NCI-H2171 (cell line): ENCODE measurements at places on chromosomes 1 and 21.

GRCh38 chr1:41161846-41162245, 80.3 kb downstream of the SCMH1 start:
- DNase-seq: peak; percentile 78

- no peak for DNase-seq
These were observed 157.0 kb upstream of the COA6 start for GRCh38 chr1:234216116-234216703.

DNA sequence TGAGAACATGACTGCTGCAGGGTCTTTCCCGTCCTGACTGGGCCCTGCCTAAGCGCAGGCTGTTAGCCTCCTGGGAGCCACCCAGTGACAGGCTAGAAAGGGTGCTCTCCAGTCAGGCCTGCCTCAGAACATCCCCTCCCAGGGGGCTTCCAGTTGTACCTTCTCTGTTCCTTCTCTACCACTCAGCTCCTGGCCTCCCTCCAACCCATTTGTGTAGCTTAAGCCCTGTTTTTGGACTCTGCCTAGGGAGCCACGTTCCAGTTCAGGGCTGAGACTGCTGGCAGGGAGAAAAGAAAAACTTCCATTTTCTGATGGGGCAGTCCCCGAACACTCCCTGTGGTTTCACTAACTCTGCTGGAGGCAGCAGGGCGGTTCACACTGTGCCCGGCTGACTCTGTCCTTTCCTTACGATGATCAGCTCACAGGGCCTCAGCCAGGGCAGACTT, 15.3 kb upstream of the POU3F1 start:
- no peak for DNase-seq

DNA sequence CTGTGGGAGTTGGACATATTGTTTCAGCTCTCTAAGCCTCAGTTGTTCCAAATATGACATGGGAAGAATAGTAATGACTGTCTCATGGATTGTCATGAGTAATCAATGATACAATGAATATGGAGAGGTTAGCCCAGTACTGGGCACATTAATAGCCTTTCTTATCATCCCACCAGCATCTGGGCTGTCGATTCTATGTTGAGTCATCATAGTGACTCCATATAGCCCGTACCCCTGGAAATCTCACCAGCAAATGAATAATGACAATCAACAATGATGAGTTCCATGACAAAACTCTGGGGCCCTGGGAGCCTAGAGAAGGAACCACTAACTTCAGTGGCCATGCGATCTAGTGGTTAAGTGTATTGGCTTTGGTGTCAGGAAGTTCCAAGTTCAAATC, 39.7 kb upstream of the GJB5 start:
- DNase-seq: no peak

DNA sequence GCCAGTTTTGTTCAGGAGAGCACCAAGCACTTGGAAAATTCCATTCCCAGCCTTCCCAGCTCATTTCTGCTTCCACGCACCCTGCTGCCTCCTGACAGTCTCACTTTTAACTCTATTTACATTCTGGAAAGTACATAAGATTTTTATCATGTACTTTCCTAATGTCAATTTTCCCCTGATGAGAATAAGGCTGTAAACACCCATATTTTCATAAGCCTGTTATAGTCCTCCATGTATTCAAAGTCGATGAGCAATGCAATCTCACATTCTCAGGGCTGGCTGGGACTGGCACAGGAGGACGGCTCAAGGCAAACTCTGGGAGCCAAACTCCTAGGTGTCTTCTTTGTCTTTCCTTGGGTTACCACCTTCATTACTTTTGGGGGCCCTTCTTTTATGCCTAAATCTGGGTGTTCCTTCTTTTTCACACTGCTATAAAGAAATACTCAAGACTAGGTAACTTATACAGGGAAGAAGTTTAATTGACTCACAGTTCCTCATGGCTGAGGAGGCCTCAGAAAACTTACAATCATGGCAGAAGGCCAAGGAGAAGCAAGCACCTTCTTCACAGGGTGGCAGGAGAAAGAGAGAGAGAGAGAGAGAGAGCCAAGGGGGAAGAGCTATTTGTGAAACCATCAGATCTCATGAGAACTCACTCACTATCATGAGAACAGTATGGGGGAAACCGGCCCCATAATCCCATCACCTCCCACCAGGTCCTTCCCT, 94.6 kb downstream of the IGSF21 start:
- DNase-seq: no peak

DNA sequence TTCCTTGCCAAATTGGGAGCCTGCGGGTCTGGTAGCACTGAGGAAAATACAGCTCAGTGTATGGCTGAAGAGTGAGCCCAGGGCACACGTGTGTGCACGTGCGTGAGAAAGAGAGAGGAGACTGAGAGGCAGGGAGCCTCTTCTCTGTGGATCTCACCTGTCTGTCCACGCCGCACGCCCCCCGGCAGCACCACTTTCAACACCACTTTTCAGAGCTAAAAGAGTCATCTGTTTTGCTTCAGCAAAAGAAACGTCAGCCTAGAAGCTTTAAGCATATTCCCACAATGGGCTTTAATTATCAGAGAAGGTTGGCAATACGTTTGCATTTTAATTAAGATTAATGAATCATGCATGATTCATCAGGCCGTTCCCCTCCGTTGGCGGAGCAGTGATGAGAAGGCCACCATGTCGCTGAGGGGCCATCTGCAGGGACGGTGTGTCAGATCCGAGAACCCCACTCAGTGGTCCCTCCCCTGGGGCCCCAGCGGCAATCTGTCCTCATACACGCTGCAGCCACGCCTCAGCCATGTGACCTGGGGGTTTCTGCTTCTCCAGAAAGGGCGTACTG, 56.8 kb downstream of the SIK1 start:
- peak; percentile 24 for DNase-seq

GRCh38 chr1:209490013-209490412, 93.5 kb upstream of the CAMK1G start:
- DNase-seq: no peak

DNA sequence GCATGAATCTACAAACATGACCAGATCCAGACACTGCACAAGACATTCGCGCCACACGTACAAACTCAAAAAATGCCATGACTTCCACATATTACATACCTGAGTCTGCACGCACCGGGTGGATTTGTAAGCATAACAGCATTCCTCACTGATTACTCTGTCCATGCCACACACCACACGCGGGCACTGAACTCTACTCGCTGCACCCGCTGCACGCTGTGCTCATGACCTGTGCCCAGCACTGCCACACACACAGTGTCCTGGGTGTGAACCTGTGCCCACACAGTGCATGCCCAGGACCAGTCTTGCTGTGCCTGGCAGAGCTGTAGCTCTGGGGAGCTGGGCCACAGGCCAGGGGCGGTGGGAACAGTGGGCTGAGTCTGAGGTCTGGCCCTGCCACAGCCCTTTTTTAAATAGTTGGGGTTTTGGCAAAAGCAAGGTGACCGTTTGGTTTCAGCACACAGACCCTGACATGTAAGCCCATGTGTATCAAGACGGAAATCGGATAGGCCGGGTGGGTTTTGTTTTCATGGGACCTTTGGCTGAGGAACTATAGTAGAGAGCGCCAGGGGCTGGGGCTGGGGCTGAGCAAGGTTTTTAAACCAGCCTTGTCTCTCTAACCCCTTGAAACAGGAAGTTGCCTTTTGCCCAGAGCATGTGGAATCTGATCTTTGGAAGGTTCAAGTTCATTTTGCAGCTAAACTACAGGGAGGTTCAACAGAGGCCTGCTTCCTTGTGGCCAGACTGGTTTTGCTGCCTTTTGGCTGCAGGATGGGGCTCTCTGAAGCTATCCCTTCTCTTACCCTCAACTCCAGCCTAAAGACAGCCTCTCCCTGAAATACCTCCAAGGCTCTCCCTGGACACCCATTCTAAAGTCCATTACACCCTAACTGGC, 12.3 kb upstream of the GOLT1A start:
- DNase-seq: no peak

GRCh38 chr21:37159053-37159776, 86.2 kb downstream of the TTC3 start:
- DNase-seq: no peak

GRCh38 chr1:93976711-93977597, 67.7 kb upstream of the GCLM start:
- DNase-seq: no peak

- no peak for DNase-seq
These were observed 685.3 kb upstream of the ADGRL2 start for GRCh38 chr1:81115422-81115821.

- DNase-seq: peak; percentile 85
These were observed 645 bp downstream of the IVNS1ABP start for GRCh38 chr1:185316163-185317033.

- DNase-seq: no peak
These were observed 925 bp upstream of the ARHGEF10L start for GRCh38 chr1:17538428-17539117.

- DNase-seq: no peak
These were observed 8.3 kb downstream of the LIN28A start for GRCh38 chr1:26418865-26419349.

- no peak for DNase-seq
These were observed 73.3 kb upstream of the FMO3 start for GRCh38 chr1:171017426-171017825.

DNA sequence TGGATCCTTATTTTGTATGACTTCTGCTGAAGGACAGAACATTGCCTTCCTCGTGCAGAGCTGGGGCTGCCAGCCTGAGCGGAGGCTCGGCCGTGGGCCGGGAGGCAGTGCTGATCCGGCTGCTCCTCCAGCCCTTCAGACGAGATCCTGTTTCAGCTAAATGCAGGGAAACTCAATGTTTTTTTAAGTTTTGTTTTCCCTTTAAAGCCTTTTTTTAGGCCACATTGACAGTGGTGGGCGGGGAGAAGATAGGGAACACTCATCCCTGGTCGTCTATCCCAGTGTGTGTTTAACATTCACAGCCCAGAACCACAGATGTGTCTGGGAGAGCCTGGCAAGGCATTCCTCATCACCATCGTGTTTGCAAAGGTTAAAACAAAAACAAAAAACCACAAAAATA, 27.5 kb upstream of the KDM4A start:
- DNase-seq: no peak

DNA sequence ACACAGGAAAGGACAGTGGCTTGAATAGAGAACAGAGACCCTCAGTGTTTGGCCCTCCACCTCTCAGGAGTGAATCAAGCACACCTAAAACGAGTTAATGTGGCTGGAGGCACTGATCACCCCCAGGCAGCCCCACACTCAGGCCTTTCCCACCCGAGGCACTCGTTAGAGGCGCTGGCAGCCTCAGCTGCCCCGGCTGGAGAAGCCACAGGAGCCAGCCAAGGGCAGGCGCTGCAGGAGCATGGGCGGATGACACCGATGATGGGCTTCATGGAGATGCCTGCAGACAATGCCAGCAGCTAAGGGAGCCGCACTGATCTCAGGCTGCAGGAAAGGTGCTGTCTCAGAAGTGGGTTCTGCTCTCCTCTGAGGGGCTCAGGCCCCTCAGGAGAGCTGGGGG, 24.1 kb upstream of the ABCG1 start:
- DNase-seq: no peak

GRCh38 chr1:210686841-210687240, 358.1 kb downstream of the HHAT start:
- DNase-seq: no peak

- no peak for DNase-seq
These were observed 276.7 kb downstream of the PTPRC start for GRCh38 chr1:198915327-198916231.

DNA sequence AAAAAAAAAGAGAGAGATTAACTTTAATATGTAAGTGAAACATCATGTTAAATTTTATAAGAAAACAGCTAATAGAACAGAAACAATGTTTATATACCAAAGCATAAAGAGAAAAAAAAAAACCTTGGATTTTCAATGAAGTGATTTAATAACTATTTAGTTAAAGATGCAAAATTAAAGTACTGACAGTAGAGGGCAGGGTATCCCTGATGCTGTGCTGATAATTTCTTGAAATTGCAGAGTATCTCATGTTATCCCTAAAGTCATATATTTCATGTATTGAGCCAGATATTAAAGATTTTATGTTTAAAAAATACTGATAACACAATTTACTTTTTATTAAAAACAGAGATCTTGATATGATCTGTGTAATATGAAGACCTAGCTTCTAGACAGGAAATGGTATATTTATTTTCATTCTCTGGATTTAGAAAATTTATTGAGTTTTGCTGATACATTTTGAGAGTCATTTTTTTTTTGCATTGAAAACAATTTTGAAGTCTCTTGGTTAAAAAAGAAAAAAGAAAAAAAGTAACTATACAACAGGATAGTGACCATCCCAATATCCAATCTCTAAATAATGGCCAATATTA, 273.2 kb downstream of the USP25 start:
- DNase-seq: no peak

DNA sequence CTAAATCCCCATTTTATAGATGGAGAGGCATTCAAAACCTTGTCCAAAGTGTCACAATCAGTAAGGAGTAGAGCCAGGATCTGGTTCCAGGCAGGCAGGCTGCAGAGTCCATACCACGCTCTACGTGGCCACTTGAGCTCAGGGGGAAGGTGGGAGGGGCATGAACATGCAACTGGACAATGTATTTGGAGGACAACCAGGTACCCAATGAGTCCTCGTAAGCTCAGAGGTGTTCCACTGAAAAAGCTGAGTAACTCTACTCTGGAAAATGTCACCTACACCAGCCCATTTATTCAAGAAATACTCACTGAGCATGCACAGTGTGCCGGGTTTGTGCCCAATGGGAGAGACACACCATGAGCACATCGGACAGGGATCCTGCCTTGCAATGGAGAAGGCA, 11.2 kb upstream of the GUCA2B start:
- no peak for DNase-seq

DNA sequence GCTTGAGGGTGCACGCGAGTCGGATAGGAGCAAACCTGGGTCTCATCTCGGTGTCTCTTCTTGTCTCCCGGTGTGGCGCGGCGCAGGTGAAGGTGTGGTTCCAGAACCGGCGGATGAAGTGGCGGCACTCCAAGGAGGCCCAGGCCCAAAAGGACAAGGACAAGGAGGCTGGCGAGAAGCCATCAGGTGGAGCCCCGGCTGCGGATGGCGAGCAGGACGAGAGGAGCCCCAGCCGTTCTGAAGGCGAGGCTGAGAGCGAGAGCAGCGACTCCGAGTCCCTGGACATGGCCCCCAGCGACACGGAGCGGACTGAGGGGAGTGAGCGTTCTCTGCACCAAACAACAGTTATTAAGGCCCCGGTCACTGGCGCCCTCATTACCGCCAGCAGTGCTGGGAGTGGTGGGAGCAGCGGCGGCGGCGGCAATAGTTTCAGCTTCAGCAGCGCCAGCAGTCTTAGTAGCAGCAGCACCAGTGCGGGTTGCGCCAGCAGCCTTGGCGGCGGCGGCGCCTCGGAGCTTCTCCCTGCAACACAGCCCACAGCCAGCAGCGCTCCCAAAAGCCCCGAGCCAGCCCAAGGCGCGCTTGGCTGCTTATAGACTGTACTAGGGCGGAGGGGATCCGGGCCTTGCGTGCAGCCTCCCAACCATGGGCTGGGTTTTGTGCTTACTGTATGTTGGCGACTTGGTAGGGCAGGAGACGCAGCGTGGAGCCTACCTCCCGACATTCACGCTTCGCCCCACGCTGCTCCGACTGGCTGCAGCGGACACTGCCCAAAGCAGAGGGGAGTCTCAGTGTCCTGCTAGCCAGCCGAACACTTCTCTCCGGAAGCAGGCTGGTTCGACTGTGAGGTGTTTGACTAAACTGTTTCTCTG, 5.1 kb downstream of the HLX start:
- no peak for DNase-seq

GRCh38 chr1:158163000-158163947, 17.4 kb upstream of the CD1D start:
- DNase-seq: no peak

- DNase-seq: no peak
These were observed 349.6 kb downstream of the MATN1 start for GRCh38 chr1:30373471-30374399.
